ENCODE measurements at places on chromosomes 3 and 15.

- DNase-seq: no peak
Measured at GRCh38 chr3:69748503-69748902, 9.2 kb downstream of the MITF start.

DNA sequence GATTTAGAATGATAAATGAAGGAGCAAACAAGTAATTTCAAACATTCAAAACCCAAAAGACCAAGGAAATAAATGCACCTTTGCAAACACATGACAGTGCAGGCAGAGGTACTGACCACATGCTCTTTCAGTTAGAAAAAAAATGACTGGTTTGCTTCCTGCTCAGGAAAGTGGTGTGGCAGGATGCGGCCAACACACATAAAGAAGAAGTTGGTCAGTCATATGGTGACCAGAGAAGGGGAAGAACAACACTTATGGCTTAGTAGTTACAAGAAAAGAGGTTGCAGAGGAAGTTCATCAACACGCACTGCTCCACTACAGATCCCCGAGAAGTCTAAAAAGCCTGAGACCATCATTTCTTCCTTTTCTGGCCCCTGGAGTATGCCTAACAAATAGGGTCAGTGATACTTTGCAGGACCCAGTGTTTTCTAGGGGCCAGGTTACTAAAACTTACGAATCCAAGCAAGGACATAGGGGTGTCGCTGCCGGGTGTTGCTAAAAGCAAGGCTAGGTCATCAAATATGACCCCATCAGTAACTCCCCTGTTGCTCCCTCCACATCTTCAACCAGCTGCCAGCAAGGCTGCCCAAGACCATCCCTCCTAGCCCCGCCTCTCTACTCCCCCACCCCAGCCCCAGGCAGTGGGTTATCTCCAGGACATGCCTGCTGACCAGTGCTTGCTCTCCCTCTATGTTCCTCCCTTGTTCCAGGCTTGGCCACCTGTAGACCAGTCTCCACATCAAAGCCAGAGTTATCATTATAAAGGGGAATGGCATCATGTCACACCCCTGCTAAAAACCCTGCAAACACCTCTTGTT is 11.2 kb downstream of the ATP8B4 start:
- DNase-seq: no peak

DNA sequence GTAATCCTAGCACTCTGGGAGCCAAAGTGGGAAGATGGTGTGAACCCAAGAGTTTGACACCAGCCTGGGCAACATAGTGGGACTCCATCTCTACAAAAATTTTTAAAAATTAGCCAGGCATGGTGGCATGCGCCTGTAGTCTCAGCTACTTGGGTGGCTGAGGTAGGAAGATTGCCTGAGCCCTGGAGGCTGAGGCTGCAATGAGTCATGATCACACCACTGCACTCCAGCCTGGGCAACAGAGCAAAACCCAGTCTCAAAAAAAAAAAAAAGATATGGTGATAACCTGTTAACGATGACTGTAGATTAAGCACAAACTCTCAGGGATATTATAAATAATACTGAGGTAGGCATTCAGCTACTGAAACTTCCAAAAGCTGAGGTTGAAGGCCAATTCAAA is 107.5 kb downstream of the SLC49A4 start:
- no peak for DNase-seq

DNA sequence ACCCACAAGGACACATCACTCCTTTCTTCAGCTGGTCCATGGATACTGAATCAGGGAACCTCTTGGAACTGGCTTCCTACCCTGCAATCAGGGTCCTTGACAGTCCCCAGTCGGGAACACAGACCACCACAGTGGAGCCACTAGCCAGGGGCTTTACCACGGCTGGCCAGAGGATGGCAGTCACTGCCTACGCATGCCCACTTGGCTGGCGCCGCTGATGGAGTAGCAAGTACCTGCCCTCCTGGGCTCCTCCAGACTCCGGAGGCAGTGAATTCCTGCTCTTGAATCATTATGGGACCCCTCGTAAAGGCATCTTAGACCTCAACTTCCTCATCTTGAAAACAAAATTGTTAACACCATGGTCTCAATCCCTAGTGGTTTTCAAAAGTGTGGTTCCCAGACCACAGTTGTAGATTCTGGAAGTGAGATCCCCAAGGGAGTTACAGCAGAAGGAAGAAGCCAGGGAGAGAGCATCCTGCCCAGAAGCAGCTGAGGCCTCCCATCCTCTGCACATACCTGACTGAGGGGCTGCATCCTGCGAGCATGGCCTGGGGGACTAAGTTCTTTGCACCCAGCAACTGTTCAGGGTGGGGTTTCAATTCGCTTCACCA is 9.1 kb upstream of the SKIC8 start:
- DNase-seq: no peak

GRCh38 chr15:38651328-38652038 is 86.9 kb upstream of the RASGRP1 start:
- no peak for DNase-seq

DNA sequence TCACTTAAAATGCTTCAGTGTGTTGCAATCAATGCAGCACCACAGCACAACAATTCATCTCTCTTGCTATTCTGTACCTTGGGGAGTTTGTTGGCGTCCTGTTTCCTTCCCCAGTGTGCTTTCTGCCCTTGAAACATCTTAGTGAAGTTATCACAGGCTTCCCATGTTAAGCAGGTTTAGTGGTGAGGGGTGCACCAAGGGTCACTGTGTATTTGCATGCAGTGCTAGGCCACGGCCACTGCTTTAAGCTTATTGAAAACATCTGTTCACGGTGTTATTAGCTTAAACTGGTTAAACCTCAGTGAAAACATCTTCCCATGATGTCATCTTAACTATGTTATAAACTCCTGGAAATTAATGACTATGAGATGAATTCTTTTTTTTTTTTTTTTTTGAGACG is 217.3 kb upstream of the GOLIM4 start:
- DNase-seq: no peak

DNA sequence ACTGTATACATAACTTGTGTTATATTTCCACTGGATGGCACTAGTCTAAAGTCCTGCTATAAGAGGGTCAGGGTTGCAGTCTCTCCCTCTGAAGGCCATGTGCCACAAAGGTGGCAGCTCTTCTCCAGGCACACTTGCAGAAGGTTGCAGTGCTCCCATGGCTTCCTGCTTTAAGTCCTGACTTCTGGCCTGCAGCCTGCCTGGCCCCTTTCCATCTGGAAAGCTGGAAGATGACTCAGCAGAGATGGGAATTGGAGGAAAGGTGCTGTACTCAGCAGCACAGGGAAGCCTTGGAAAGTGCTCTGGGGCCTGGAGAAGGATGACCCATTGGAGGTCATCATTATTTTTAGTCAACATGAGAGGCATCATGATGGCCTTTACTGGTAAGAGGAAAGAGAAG is 40.9 kb upstream of the MRPL3 start:
- DNase-seq: peak; percentile 12
